ENCODE measurements at places on chromosomes 5 and 9. TPM values are rescaled to one million over a fixed set of nuclear protein-coding genes. Genes with fewer than 3 reads are reported as not detected.

Gene PKD2L2
- not detected for total RNA-seq

GRCh38 chr5:23629396-23629795, 122.0 kb downstream of the PRDM9 start:
- ATAC-seq, result no peak

DNA sequence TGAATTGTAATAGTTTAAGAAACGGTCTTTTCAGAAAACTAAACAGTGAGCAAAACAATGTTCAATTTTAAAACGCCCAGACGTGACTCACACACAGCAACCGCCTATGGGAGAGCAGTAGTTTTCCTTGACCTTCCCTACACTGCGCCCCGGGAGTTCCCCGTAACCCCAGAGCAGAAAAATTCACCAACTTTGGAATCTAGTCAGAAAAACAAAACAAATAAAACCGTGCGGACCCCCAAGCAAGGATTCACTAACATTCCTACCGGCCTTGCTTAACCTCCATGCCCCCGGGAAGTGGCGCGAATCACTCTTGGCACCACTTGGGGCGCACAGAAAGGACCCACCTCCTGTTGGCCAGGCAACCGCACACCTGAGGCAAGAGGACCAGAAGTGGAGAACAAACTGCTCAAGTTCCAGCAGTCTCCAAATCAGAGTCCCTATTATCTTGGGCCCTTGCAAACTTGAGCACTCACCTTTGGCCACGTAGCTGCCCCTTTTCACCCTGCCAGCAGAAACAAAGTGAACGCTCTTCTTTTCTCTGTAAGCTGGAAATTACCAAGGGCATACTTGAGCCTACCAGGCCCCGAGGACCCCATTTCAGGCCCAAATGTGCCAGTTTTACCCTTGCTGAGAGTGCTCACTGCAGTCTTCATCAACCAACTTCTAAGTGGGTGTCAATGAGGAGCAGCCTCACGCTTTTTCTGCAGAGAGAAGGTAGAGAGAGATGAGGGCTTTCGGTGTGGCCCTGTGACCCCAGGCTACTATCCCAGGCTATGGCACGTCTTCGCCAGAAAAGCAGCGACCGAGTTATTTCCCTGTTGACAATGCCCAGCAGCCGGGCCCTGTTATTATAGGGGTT, 189.7 kb downstream of the MEF2C start:
- ATAC-seq, result no peak

DNA sequence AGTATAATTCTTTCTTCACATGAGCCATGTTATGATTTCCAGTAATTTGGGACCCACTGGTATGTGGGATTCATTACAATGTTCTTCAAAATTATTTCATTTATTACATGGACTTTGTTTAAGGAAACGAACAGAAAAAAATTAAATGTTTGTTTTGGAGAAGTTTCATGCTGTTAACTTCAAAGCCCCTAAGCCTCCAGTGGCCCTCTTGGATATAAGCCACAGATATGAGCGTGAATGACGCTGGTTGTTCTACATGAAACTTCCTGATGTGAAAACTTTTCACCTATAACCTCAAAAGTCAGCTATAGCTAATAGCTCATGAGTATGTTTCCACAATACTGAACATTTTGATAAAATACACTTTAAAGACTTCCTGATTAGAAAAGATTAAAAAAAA, 334.2 kb downstream of the PDE4D start:
- no peak for ATAC-seq

Gene ALDOB
- not detected for total RNA-seq

GRCh38 chr5:151937851-151938250, 13.2 kb upstream of the GLRA1 start:
- no peak for ATAC-seq
